ENCODE measurements at places on chromosomes 3 and 15.
A peak's percentile ranks its signal among the peaks of the same experiment; 100 is the strongest.

- no peak for DNase-seq
Observed at GRCh38 chr3:171335559-171335958, 124.6 kb downstream of the TNIK start.

DNA sequence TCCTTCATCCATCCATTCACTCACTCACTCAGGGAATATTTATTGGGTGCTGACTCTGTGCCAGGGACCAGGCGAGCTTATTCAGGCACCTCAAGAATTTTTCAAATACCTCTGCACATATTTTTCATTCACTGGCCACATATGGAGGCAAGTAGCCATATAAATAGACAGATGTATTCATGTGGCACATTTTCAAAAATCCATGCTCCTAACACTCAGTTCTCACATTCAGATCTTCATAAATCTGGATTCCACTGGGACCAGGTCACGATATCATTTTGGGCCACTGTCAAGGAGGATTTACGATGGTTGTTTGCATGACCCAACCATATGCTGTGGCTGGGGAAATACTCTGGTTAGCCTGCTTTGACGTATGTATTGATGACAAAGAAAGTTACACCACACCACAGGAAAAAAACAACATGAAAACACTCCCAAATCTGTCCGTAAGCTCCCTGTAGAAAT is 241.8 kb upstream of the LRTM1 start:
- peak; percentile 100 for DNase-seq

GRCh38 chr3:8793242-8793641 is 23.8 kb upstream of the OXTR start:
- no peak for DNase-seq

- DNase-seq: no peak
Observed at GRCh38 chr3:105927741-105928140, 58.9 kb upstream of the CBLB start.

DNA sequence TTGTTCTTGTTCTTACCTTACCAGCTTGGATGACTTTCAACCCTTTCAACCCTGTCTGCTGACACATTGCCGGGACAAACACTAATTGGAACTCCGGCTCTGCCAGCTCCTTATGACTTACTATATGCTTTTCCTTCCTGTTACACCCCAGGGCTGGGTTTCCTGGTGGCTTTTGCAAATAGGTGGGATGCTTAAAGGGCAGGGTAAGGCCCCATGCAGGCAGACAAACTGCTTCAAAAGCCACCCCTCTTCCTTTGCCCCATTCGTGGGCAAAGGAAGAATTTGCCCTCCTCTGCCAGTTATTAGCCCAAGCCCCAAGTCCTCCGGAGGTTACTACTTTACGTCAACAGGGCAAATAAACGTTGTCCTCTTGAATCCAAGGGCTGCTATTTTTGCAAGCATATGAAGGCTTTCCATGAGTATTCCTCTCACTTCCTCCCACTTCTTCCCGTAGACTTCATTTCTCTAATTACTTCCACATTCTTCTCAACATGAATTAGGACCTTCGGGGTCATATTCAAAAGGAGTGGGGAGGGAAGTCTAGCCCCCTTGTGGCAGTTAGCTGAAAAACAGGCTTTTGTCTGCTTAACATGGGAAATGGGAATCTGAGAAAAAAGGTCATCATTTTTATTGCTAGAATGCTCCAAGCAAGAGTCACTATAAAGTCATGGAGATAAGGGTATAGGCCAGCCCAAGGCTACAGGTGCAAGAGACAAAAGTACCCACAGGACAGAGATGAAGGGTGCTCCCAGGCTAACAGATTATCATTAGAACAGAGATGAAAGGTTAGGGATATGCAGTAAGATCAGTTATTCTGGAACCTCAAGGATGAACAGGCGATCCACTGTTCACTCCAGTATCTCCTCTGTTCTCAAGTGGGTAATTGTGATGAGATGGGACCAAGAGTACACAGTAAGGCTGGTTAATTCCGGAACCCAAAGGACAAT is 56.3 kb upstream of the FSTL1 start:
- DNase-seq: no peak

GRCh38 chr15:43845421-43845820 is 18.6 kb downstream of the WDR76 start:
- DNase-seq: no peak

- DNase-seq: no peak
Observed at GRCh38 chr3:126289096-126289495, 68.1 kb downstream of the KLF15 start.

DNA sequence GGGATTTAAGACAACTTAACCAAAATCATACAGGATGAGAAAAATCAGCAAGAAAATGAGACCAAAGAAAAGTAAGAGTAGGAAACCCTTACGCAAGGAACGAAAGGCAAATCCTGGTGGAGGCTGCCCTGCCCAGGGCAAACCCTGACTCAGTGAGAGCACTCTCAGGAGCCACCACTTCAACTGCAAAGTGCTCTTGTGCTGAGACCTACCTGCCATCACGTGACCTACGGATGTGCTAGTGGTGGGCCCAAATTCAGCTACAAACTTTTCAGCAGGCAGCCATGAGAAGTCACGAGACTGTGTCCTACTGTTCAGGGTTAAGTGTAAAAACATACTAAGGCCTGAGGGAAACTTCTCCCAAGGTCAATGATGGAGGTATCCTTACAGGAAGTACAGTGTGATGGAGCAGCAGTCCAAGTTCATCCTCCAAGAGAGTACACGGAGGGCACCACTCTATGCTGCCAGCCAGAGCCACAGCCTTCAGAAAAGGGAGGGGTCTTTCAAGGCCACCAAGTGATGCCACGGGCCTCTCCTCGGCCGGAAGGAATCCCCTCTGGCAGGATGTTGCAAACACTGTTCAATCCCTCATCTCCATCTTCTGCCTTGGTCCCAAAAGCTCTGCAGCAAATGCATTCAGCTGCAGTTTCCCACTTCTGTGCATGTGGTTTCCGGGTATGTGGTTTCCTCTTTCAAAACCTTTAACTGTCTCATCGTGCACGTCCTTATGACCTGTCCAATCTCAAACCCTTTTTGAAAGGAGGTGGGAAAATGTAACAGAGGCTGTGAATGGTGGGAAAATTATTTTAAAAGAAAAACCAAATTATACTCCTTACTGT is 9.5 kb downstream of the CHSY1 start:
- no peak for DNase-seq

- DNase-seq: no peak
Observed at GRCh38 chr3:99997293-99997692, 117.0 kb downstream of the FILIP1L start.

GRCh38 chr15:40045572-40046217 is 6.7 kb upstream of the SRP14 start:
- DNase-seq: no peak

Data from BJ (cell line).